ENCODE measurements at places on chromosomes 12 and 14. TPM values are rescaled to one million over a fixed set of nuclear protein-coding genes. Genes with fewer than 3 reads are reported as not detected.

GRCh38 chr12:69341328-69341727 lies 6.9 kb upstream of the LYZ start:
- no peaks in the 10 kb centered on the region for H3K4me1 ChIP-seq
- DNase-seq, result no peak
- no peaks in the 10 kb centered on the region for H3K27me3 ChIP-seq

PSMB11 gene
- total RNA-seq, result not detected

DNA sequence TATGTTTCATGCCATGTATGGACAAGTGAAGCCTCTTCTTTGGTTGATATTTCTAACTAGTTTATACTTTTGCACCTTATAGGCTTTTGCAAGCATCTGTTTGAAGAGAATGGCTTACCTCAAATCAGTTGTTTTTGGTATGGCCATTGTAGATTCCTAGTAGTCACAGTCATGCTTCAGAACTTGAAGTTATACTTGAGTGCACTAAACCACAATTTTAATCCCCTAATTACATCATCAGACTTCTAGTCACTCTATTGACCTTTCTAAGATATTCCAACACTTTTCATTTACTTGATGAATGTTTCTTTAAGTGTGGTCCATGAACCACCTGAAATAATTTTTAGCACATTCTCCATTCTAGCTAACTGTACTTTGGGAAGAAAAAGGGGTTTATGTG lies 18.6 kb upstream of the KLRB1 start:
- DNase-seq, result no peak
- H3K4me1 ChIP-seq, result no peaks in the 10 kb centered on the region
- H3K27ac ChIP-seq, result no peak overlapping the region
- no peak overlapping the region for H3K4me3 ChIP-seq
- H3K36me3 ChIP-seq, result peaks cover 10% of the 10 kb centered on the region

NRXN3 gene
- total RNA-seq, result not detected

DNA sequence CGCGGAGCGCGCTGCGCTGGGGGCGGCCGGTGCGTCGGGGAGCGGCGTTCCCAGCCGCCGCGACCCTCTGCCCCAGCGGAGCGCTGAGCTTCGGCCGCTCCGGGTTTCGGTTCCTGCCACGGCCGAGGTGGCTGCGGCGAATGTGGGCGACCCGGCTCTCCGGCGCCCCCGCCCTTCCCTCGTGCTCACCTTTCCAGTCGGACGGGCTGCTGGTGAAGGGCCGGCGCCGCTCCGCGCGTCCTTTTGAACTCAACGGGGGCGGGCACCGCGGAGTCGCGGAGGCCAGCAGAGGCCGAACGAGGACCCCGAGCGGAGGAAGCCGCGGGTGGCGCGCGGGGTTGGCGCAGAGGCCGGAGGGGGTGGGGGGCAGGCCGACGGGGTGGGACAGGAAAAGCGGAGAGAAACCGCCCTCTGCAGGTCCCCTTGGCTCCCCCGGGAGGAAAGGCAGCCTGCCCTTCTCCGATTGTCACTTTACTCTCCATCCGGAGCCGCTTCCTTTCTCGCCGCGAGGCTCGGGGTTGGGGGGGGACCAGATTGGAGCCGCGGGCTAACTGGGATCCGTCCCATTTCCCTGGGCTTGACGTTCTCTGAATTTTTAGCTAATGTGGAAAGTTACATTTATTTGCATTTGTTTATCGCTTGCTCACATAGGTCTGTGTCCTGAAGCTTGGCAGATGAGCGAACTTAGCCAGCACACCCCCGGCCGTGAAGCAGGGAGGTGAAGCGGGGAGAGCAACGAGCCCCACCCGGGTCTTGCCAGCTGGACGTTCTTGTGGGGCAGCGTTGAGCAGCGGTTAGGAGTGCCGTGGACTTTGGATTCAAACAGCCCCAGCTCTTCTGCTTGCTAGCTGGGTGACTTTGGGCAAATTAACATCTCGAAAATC lies at the start of gene SMAGP:
Gene SMAGP (minus strand): TSS at position 349 of the 884 bp plus-strand sequence. CDS start 1,137 bp downstream, outside the sequence.
- peak; percentile 63 for DNase-seq
- H3K27ac ChIP-seq, result peak within 1 kb of the TSS; percentile 82
- H3K4me1 ChIP-seq, result peaks cover 16% of the 10 kb centered on the region
- no peaks in the 10 kb centered on the region for H3K36me3 ChIP-seq
- H3K27me3 ChIP-seq, result peaks cover 22% of the 10 kb centered on the region

GNB3 gene
- 1.3 TPM for total RNA-seq

KLHL33 gene
- total RNA-seq, result 0.29 TPM

DNA sequence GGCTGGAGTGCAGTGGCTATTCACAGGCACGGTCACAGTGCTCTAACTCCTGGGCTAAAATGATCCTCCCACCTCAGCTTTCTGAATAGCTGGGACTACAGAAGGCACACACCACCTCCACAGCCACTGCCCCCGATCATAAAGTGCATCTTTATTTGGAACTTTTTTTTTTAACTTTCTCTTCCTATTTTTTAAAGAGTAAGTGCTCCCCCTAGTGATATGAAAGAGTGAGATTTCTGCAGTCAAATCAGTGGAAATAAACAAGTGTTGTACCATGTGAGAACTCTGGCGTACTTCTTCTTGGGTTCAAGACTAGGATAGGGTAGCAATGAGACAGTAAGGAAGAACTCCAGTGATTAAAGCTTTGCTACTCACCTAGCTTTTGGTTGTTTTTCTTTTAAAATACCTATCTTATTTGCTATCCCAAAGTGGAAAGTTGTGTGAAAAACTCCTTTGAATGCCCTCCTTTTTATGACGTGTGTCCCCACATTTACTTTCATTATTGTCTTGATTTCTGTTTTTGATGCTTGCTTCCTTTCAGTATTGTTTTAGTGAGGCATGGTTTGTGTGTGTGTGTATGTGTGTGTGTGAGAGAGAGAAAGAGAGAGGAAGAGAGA lies 6.6 kb downstream of the PPP4R4 start:
- DNase-seq, result no peak
- H3K27me3 ChIP-seq, result peaks cover 13% of the 10 kb centered on the region
- H3K4me3 ChIP-seq, result peak overlapping the region; percentile 57
- H3K36me3 ChIP-seq, result no peaks in the 10 kb centered on the region
- H3K4me1 ChIP-seq, result peaks cover 35% of the 10 kb centered on the region

RBP5 gene
- total RNA-seq, result 0.26 TPM

DNA sequence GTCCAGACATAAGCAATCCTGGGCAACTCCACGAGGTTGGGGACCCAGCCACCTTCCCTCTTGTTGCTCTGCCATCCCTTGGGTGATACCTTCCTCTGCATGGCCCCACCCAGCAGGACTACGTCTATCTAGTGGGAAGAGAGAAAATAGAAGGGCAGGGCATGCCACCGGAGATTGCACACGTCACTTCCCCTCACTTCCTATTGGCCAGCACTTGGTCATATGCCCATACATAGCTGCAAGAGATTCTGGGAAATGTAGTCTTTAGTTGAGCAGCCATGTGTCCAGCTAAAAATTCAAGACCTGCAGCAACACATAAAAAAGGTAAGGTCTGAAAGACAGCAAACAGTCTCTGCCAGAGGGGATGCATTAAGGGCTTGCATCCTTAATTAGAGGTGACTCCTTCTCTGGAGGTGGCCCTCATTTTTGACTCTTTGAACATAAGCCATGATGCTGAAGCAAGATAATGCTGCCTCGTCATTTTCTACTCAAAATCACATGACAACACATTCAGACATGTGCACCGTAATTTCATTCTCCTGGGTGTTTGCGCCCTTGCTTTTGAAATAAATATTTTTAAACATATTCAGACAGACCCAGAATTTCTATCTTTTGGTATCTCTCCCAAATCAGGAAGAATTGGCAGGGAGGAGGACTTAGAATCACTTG lies 91.8 kb upstream of the PWP1 start:
- peak overlapping the region; percentile 10 for H3K27ac ChIP-seq
- H3K36me3 ChIP-seq, result peaks cover 5% of the 10 kb centered on the region

- H3K4me1 ChIP-seq, result peaks cover 72% of the 10 kb centered on the region
- peak overlapping the region; percentile 99 for H3K27ac ChIP-seq
- peaks cover 62% of the 10 kb centered on the region for H3K36me3 ChIP-seq
- peak overlapping the region; percentile 18 for H3K4me3 ChIP-seq
Observed at GRCh38 chr12:53474819-53475218, 22.9 kb downstream of the PCBP2 start.

DNA sequence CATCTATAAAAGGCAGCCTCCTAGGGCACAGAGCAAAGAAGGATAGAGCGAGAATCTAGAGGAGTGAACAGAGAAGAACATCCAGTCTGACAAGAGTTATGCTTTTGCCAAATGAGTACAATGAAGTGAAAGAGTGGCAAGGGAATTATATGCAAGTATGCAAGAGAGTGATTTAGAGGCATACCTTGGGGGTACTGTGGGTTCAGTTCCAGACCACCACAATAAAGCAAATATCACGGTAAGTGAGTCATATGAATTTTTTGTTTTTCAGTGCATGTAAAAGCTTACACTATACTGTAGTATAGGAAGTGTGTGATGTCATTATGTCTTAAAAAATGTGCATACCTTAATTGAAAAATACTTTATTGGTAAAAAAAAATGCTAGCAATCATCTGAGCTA lies 101.4 kb downstream of the SLC38A1 start:
- H3K36me3 ChIP-seq, result peaks cover 2% of the 10 kb centered on the region
- no peaks in the 10 kb centered on the region for H3K27me3 ChIP-seq
- no peak for DNase-seq
- no peak overlapping the region for H3K27ac ChIP-seq
- H3K4me1 ChIP-seq, result no peaks in the 10 kb centered on the region

DNA sequence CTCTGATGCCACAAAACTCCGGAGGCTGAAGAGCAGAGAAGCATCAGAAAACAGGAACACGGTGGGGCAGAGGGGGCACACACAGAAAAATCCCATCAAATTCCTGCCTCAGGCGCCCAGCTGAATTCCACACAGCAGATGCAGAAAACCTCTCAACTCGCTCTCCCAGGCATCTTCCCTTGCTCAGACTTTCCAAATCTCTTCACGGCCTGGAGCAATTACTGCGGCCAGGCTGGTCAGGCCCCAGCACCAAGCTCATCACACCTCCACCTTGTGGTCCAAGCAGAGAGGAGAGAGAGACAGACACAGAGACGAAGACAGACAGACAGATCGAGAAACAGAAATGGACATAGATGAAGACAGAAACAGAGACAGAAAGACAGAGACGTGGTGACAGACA lies 89.0 kb downstream of the NCOR2 start:
- peaks cover 31% of the 10 kb centered on the region for H3K4me1 ChIP-seq
- H3K36me3 ChIP-seq, result peaks cover 21% of the 10 kb centered on the region
- H3K27me3 ChIP-seq, result no peaks in the 10 kb centered on the region
- DNase-seq, result no peak
- no peak overlapping the region for H3K27ac ChIP-seq
